NCI-H345 (cell line): ENCODE measurements at places on chromosomes 12 and 14.
A peak's percentile ranks its signal among the peaks of the same experiment; 100 is the strongest.

GRCh38 chr12:66235626-66236281 lies 46.7 kb downstream of the IRAK3 start:
- no peak for DNase-seq

DNA sequence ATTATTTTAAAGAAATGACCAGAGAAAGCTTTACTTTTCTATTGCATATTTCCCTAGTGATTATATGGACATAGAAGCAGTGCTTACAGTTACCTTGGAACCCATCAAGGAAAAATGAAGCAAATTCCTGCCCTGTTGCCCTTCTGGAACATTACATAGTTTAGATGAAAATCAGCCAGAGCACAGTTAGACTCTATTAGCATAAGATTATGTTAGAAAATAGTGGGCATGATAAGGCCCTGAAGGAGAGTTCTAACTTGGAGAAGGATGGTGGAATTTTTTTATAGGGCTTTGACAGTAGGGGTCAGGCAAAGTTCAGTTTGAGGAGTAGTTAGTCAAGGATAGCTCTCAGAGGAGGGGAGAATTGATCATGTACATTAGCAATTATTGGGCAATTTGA lies 74.3 kb downstream of the FUT8 start:
- DNase-seq: no peak

DNA sequence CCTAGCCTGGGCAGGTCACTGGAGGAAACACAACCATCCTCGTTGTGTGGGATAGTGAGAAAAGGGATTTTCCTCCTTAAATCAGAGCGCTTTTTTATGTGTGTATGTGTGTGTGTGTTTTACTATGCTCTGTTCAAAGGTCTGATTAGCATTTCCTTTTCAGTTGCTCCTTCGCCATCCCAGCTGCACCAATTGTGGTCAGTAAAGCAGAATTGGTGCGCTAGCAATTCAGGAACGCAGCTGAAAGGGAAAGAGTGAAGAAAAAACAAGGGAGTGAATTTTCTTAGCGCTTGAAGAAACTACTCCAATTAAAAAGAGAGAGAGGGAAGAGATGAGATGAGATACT lies 173.3 kb upstream of the PARP11 start:
- no peak for DNase-seq

GRCh38 chr14:90276646-90277367 lies 20.5 kb downstream of the PSMC1 start:
- DNase-seq: no peak

DNA sequence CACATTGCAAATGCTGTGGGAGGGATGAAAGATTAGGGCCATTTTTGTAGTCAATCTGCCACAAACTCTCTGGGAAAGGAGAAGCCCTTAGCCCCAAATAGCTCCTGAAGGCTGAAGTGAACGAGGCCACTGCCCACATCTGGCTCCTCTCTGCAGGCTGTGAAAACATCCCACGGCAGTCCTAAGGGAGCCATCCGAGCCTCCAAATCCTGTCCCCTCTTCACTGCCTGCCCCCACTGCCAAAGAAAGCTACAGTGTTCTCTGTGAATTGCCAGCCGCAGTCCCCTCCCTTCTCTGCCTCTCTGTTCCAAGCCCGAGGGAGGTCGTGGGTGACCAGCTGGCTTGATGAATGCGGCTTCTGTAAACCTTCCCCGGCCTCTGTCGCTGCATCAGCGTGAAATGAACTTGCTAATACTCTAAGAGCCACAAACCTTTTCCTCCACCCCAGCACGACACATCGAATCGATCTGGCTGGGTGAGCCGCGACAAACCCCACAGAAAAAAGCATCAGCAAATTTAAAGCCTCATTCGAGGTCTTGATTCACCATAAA lies 180.7 kb upstream of the NRXN3 start:
- no peak for DNase-seq

DNA sequence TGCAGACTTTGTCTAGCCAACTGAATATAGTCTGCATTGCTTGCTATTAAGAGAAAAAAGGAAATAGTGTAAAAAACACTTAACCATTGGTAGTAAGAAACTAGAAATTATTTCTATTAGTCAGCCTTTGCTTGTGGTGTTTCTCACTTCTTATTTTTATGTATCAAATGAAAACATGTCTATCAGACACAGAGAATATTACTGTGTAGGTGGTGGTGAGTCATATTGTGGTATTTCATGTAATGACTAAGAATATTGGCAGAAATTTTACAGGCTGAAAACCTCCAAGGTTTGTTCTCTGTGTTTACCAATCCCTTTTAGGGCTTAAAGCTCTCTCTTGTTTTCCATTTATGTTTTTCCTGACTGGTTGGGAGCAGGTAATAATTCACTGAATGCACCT lies 87.2 kb downstream of the DAAM1 start:
- DNase-seq: no peak

DNA sequence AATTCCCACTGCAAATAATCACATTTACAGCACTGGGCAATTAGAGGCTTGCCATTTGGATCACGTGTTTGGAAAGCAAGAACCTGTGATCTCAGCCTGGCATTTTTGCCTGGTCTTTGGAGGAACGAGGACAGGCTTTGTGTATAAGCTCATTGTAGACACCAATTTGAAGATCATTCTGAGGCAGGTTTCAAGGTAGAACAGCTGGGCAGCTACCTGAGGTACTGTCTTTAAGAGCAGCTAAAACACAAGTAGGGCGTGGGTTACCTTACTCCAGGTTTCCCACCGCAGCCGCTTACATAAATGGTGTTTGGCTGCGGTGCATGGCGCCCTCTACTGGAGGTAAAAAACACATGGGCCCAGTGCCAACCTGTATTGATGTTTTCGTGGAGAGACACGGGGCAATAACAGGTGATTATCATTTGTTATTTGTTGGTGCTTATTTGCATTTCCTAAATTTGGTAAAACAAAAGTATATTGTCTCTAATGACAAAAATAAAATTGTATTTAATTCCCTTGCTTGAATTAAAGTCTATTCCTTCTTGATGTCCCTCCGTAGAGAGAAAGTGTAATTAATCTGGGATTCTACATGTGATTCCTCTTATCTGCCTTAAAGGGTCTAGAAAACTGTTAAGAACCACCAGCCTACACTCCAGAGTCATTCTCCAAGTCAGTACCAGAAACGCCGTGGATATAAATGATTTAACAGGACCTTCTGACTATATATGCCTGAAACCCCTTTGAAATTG lies 69.7 kb downstream of the SVOP start:
- peak; percentile 66 for DNase-seq

DNA sequence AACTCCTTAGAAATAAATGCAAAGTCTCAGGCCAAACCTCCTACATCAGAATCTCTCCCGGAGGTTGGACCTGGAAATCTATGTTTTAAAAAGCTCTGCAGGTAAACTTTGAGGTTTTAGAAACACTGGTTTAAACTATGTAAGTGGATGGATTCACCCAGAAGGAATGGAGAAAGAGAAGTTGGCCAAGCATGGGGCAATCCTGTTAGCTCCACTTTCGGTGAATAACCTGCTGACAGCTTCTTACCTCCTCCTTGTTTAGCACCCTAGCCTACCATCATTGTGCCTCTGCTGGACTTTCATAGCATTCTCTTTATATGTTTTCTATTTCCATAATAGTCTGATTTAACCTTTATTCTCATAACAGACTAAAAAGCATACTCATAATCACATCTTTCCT lies 3.0 kb upstream of the ARHGDIB start:
- DNase-seq: no peak

DNA sequence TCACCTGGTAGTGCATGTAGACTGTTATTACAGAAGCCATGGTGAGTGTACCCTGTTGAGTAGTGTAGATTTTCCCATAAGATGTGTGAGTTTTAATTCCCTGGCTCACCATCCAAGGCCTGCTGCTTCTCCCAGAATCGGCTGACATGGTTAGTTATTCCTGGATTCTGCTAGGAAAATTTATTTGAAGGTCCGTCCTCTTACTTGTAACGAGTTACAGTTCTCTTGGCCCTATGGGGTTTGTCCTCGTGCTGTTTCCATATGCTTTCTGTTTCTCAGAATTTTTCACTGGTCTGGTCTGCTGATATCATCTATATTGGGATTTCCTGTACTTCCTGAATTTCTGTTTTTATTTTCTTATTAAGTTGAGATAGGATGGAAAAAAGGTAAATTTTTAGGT lies 423.3 kb upstream of the RGS6 start:
- DNase-seq: no peak
